Neural crest cell (in vitro differentiated cells): ENCODE measurements at places on chromosomes 1 and 21.

GRCh38 chr1:214516434-214517326 lies 34.7 kb downstream of the PTPN14 start:
- DNase-seq, result no peak

- DNase-seq, result peak; percentile 36
Observed at GRCh38 chr1:32754317-32755097, 51.9 kb upstream of the SYNC start.

DNA sequence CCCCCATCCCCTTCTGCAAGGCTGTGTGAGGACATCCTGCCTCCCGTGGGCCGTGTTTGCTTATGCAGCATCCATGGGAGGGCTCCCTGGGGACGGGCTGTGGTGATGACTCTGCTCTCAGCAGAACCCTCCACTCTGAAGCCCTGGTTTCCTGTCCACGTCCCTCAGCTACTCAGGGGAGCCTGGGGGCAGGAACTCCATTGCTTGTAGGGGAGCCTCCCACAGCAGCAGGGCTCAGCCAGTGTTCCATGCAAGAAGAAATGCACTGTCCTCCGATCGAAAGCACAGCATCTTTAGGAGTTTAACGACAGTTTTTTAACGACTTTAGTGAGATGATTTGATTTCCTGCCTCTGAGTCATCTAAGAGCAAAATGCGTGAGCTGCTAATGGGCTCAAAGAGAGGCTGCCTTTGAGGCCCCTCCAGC lies 8.3 kb upstream of the KCNAB2 start:
- no peak for DNase-seq

DNA sequence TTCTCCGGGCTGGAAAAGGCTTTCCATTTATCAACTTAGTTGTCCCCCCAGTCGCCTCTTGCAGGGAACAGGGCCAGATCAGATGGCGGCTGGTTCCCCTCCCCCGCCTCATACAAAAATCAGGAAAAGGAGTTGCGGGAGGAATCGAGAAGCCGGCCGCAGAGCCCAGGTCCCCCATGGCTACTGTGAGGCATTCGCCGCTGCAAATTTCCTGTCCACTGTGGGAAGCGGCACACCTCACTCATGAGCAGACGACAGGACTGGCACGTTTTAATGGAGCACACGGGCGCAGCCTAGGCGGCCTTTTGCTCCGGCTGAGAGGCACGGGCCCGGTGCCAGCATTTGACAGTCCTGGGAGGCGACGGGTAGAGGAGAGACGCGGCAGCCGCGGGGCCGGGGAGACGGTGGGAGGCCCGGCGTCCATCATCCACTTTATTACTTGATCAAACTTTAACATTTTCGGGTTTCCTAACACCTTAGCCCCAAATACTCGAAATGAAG lies 1.1 kb downstream of the GNG4 start:
- DNase-seq, result no peak

DNA sequence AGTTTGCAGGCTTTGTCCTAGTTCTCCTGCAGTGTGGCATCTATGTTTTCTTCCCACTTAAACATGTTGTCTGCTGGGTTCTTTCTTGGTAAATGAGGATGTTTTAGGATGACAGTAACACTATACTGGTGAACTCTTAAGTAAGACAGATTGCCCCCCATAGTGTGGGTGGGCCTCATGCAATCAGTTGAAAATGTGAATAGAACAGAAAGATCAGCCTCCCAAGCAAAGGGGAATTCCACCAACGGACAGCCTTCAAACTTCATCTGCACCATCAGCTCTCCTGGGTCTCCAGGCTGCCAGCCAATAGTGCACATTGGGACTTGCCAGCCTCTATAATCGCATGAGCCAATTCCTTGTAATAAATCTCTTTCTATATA lies 10.7 kb upstream of the TARBP1 start:
- DNase-seq, result no peak
